Lower leg skin (tissue), 4 donors: ENCODE measurements at places on chromosomes 11 and 22. TPM values are rescaled to one million over a fixed set of nuclear protein-coding genes. Genes with fewer than 3 reads are reported as not detected.

Gene CD3D
- 5.8 TPM for total RNA-seq

Gene TFIP11
- total RNA-seq, result 31.8 TPM

Gene PLEKHA7
- 28.3 TPM for total RNA-seq

Gene LMO2
- total RNA-seq, result 2.2 TPM

Gene DSCAML1
- 0.08 TPM for total RNA-seq

Gene AQP11
- total RNA-seq, result not detected

Gene SPDYC
- total RNA-seq, result not detected

Gene CHRM1
- 6.0 TPM for total RNA-seq

Gene AIFM3
- not detected for total RNA-seq

Gene OR2AT4
- not detected for total RNA-seq

Gene OR8B2
- not detected for total RNA-seq

Gene NLRP6
- not detected for total RNA-seq

Gene MMP1
- total RNA-seq, result not detected

Gene WDR74
- 55.4 TPM for total RNA-seq

Gene MEN1
- total RNA-seq, result 26.3 TPM

Gene PAX6
- 0.13 TPM for total RNA-seq

Gene MRGPRF
- 4.6 TPM for total RNA-seq

Gene CCDC73
- not detected for total RNA-seq

Gene CBLIF
- total RNA-seq, result not detected

Gene TMEM132A
- 2.9 TPM for total RNA-seq

Gene SSTR3
- total RNA-seq, result not detected

Gene OR6M1
- total RNA-seq, result not detected

Gene CYP2D6
- total RNA-seq, result 1.4 TPM

Gene ARHGAP8
- total RNA-seq, result 3.4 TPM

Gene APBB1
- total RNA-seq, result 19.7 TPM

Gene PAMR1
- total RNA-seq, result 20.8 TPM

Gene CD248
- total RNA-seq, result 6.3 TPM

Gene TENM4
- 41.1 TPM for total RNA-seq

Gene SLC35E4
- 17.0 TPM for total RNA-seq

Gene MAPK11
- 8.1 TPM for total RNA-seq

Gene PSMA1
- 103 TPM for total RNA-seq

Gene DDI1
- total RNA-seq, result not detected

Gene OR51S1
- not detected for total RNA-seq

Gene CATSPERZ
- not detected for total RNA-seq

Gene CSF2RB
- total RNA-seq, result 7.3 TPM

Gene TMEM45B
- total RNA-seq, result 50.2 TPM

Gene OR51E1
- 0.13 TPM for total RNA-seq

Gene CARD16
- 3.8 TPM for total RNA-seq

Gene OR51E2
- not detected for total RNA-seq

Gene C11orf68
- 24.0 TPM for total RNA-seq

Gene CALCB
- total RNA-seq, result not detected

Gene FOSL1
- 7.5 TPM for total RNA-seq

Gene JAML
- 3.0 TPM for total RNA-seq

Gene OR2AG1
- total RNA-seq, result not detected

Gene DDX25
- not detected for total RNA-seq

Gene KCTD17
- 41.8 TPM for total RNA-seq

Gene ABTB2
- total RNA-seq, result 8.1 TPM

Gene MUC2
- not detected for total RNA-seq

Gene TRIM49
- not detected for total RNA-seq

Gene RIMBP3C
- total RNA-seq, result not detected

Gene PGM2L1
- 1.3 TPM for total RNA-seq

Gene TRIM29
- 1,263 TPM for total RNA-seq

Gene INS
- not detected for total RNA-seq

Gene CCDC87
- 0.29 TPM for total RNA-seq

Gene MYOD1
- not detected for total RNA-seq

Gene MUC6
- not detected for total RNA-seq

Gene NXPE2
- total RNA-seq, result 0.37 TPM

Gene RNF215
- total RNA-seq, result 7.4 TPM
